ENCODE measurements at places on chromosomes 12 and 14. TPM values are rescaled to one million over a fixed set of nuclear protein-coding genes. Genes with fewer than 3 reads are reported as not detected.

The TAS2R43 gene
- 0.29 TPM for total RNA-seq

DNA sequence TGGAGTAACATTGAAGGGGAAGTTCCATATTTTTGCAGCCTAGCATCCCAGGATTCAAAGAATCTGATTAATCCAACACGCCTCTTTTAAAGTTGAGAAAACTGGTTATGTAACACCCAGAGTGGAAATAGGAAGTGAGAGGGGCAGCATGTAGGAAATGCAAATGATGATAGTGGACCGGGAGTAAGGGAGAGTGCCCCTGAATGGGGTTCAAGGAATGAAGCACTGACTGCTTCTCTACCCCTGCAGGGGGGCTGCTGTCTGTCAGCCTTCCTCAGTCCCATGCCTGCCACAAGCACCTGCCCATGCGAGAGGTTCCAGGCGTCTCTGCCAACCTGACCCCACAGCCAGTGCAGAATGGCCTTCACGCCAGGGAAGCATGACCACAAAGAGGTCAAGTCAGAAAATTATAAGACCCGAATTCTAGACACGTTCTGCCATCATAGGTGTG, 126.5 kb upstream of the CCND2 start:
- DNase-seq, result no peak

DNA sequence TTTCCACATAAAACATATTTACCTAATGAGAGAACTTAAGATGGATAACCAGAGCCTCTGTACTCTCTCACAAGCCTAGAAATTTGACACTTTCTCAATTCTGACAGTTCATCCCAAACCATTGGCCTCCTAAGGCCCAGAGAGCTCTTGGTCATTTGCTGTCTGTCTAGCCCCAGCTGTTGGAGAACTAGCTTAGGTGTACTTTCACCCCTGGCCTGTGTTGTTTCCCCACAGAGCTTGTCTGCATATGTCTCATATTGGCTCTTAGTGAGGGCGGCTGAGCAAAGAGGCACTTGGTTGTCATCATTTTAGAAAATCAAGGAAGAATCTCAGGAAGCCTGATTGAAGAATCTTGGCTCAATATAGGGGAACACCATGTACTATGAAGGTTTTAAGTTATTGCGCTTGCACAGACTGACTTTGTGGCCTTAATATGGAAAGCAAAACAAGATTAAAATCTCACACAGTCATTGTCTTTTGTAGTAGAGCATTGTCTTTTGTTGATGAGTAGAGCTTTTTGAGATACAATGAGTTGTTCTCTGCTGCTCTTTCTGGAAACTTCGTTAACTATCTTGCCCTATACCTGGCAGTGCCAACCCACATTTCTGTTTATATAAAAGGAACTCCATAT, 324.6 kb downstream of the RAD51B start:
- DNase-seq, result no peak

GRCh38 chr12:2256915-2257314, 204.1 kb downstream of the CACNA1C start:
- peak; percentile 99 for DNase-seq

The FBRSL1 gene
- total RNA-seq, result 0.66 TPM

DNA sequence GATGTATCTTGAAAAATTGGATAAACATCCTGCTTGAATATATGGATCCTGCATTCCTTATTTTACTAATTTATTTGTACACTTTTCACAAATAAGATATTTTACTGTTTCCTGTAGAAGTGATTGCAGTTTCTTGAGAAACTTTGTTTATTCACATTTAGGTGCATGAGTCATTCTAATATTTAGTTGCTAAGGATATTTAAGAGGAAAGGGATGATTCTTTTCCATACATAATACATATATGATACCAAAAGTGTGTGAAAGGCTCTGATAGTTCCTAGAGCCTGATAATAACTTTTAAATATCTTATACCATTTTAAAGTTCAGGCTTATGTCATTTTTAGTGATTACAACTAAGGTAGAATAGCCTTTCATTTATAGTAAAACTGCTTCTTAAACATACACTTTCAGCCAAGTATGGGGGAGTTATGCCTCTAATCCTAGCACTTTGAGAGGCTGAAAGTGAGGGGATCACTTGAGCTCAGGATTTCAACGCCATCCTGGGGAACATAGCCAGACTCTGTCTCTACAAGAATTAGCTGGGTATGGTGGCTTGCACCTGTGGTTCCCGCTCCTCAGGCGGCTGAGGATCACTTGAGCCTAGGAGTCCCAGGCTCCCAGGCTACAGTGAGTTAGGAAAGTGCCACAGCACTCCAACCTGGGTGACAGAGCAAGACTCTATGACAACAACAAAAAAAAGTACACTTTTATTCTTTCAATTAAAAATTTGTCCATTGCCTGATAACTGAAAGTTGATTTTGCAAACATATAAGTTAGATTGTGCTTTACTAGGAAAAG, 262.6 kb upstream of the LRIG3 start:
- no peak for DNase-seq

The FOXG1 gene
- total RNA-seq, result not detected

- no peak for DNase-seq
Observed at GRCh38 chr14:95577067-95577800, 42.4 kb downstream of the GLRX5 start.

DNA sequence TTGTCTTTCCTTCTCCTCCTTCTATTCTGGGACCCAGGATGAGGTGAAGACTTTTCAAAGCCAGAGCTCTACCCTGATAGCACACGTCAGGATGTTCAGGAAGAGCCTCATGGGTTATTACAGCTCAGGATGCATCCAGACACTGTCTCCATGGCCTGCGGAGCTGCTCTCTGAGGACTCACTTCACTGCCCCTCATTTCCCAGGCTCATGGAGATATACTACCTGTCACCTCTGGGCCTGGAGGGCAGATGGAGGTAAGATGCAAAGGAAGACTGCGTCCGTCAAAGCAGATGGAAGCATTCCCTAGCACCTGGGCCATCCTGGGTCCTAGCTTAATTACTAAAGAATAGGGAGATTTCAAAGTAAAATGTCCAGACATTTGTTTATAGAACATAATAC, 32.6 kb downstream of the STON2 start:
- no peak for DNase-seq

DNA sequence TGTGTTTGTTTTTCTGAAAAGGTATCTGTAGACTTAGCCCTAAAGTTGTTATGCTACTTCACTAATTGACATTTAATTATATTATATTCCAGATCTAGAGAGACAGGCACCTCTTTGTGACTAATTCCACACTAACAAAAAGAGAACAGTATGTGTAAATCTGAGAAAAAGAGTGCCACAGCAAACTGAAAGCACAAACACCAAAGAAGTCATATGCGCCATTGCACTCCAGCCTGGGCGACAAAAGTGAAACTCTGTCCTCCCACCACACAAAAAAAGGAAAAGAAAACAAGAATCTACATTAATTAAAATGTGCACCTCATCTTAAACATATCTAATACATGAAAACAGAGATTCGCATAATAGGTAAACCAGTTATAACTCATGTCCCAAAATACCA, 4.4 kb upstream of the CSRNP2 start:
- no peak for DNase-seq

DNA sequence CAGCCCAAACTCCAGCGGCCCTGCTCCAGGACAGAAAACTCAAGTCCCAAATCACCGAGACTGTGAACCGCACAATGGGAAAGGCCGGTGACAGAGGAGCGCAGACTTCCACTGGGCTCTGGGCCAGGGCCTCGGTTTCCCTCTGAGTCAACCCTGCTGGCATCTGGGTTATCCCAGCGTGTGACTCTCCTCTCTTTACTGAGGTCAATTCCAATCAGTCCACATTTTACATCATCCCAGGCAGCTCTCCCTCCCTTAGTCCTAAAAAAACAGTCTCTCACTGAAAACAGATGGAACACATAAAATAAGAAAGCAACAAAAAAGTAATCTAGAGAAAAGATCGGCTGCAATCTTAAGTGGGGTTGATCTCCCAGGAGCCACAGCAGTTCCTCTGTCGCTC, 36.9 kb downstream of the ITPK1 start:
- no peak for DNase-seq

DNA sequence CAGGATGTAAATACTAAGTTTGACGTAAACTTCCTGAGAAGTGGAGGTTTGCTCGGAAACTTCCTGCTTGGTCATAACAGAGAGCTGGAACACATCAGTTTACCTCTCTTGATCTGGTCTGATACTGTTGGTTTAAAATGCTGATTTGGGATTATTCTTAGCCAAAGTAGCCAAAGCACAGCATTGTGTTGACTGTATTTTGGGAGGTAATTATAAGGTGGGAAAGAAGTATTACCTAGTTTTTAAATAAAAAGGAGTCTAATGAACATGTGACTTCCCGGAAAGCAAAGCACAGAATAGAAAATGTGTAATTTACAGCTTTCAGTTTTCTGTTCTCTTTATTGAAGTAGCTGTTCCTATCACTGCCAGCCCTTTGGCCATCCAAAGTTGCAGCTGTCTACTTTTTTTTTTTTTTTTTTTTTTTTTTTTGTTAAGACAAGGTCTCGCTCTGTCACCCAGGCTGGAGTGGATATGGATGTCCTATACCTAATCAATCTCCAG, 52.2 kb upstream of the SRP54 start:
- DNase-seq, result no peak

DNA sequence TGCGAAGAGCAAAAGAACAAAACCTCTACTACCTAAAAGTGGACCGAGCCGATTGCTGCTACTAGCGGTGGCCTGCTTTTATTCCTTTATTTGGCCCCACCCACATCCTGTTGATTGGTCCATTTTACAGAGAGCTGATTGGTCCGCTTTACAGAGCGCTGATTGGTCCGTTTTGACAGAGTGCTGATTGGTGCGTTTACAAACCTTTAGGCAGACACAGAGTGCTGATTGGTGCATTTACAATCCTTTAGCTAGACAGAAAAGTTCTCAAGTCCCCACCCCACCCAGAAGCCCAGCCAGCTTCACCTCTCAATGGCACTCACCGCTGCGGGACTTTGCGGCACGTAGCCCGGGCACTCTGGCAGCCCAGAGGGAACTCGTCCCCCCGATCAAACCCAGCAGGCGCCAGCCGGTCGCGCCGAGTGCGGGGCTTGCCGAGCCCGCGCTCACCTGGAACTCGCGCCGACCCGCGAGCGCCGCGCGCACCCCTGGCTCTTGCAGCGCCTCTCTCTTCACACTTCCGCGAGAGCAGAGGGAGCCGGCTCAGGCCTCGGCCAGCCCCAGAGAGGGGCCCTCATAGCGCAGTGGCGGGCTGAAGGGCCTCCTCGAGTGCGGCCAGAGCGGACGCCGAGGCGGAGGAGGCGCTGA, 8.7 kb upstream of the FGD4 start:
- DNase-seq, result no peak

The TESPA1 gene
- total RNA-seq, result not detected

GRCh38 chr14:90381011-90381786, 15.6 kb upstream of the CALM1 start:
- no peak for DNase-seq

GRCh38 chr14:91138511-91139359, 24.9 kb downstream of the DGLUCY start:
- DNase-seq, result no peak

The SERPINA6 gene
- not detected for total RNA-seq

The FAM216A gene
- total RNA-seq, result 16.3 TPM

- no peak for DNase-seq
Observed at GRCh38 chr12:28827861-28828260, 321.2 kb upstream of the FAR2 start.

DNA sequence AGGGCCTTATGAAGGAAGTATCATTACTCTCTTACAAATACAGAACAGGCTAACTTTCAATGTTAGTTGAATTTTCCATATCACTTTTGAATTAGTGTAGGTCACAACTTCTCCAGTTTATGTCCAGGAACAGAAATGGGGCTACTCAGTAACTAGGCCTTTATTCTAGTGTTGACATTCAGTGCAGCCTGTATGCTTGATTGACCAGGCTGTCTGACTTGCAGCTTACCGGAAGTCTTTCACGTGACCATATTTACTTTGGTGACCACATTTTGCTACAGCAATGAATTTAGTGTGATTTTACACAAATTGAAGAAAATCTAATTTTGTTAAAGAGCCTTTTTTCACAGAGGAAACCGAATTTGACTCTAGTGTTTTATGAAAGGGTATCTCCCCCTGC, 12.4 kb downstream of the MTERF2 start:
- DNase-seq, result no peak

The SLCO1B1 gene
- not detected for total RNA-seq

GRCh38 chr12:6376079-6376869, 911 bp upstream of the SCNN1A start:
- peak; percentile 72 for DNase-seq

DNA sequence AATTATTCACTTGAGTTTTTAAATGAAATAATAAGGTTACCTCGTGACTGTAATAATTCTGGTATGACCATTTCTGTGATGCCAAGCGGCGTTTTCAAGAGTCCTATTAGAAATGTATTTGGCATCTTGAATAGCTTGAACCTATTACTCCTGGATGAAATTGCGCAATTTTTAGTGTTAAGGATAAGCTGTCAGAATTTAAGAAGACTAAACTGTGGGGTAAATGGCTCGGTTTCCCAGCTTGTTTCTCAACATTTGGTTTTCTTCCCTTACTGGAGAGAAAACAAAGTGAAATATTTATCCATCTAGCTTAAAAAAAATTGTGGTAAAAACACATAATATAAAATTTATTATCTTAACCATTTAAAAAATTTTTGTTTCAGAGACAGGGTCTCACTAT, 26.8 kb downstream of the PCNX1 start:
- DNase-seq, result no peak

DNA sequence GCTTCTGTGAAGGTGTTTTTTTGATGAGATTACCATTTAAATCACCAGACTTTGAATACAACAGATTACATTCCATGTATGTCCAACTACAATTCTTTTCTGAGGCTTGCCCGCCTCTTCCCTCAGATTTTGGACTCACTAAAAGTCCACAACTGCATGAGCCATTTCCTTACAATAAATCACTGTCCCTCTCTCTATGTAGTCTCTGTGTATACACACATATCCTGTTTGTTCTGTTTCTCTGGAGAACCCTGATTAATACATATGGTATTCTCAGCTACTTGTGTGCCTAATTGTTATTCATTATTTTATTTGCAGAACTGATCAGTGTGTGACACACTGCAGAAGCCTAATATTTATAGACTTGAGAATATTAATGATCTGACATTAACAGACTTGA, 2.4 kb upstream of the MIPOL1 start:
- DNase-seq, result no peak

DNA sequence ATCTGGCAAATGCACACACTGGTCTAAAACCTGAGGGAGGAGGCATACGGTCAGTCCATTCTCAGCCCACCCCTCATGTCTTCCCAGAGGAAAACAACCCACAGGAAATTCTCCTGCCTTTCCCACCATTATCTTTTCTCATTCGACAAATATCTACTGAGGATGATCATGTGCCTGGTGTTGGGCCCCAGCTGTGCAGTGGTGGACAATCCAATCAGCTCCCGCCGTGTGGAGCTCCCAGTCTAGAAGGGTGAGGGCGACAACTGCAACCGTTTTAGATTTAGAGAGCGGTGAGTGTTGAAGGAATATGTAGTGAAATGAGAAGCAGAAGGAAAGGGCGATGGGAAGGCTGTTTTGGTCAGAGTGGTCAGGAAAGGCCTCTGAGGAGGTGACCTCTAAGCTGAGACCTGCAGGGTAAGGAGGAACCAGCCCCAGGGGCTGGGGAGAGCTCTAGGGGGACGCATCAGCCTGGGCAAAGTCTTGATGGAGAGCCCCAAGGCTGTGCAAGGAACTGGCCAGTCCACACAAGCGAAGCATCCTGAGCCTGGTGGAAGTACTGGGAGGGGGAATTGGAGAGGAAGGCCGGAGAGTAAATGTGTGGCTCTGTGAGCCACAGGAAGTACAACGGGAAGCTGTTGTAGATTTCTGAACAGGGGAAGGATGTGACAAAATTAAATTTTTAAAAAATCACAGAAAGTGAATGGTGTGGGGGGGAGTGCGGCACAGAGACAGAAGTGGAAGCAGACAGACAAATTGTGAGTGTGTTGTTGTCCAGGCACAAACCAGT, 192.8 kb downstream of the NTF3 start:
- no peak for DNase-seq

- DNase-seq, result no peak
Observed at GRCh38 chr12:32854097-32854496, 42.5 kb downstream of the PKP2 start.
